Peyer's patch (tissue), 4 donors: ENCODE measurements at places on chromosomes 3 and 15.

DNA sequence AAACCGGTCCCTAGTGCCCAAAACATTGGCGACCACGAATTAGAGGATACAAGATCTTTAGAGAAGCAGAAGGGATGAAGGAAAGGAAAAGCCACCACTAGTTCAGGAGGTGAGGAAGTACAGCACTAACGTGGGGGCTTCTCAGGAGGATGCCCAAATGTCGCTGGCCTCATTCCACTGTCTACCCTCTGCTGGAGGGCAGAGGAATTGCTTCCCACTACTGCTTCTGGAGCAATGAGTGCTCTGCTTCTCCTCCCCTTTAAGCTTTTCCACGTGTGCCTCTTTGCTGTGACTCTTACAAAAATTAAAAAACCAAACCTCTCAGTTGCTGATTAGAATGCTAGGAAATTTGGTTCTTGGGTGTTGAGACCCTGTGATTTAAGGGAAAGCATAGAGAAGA, 281.3 kb downstream of the CLSTN2 start:
- no peak for DNase-seq

DNA sequence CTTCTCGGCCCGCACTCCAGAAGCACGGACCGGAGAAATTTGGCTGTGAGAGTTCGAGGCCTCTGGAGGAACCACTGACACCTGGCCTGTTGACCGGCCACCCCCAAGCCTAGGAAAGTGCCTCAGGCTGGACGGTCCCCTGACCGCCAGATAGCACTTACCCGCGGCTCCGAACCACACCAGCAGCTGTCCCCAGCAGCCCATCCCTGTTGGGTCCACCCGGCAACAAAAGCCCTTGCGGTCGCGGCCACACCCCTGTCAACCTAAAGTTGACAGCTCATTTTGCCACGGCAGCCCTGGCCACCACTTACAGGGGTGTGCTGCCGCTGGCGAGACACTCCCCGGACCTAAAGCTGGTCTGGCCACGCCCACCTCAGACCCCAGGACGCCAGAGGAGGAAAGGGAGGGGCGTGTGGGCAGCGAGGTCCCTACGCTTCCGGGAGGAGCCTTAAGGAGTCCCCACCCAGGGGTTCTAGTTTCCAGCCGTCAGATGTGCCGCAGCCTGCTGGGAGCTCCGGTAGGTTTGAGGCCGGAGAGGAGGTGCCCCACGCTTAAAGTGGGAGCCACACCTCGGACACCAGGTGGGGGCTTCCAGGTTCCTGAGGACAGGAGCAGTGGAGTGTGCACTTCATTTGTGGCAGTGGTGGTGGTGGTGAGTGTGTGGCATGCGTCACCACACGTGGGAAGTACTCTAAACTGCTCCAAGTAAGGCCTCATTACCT, at the start of gene LTK:
Gene LTK, minus strand, starts transcription at position 322 of the 722 bp plus-strand sequence. Its CDS starts 118 bp downstream, at position 204.
- peak; percentile 59 for DNase-seq

- DNase-seq: no peak
Observed at GRCh38 chr15:89910891-89911626, 1.7 kb downstream of the ARPIN start.

- no peak for DNase-seq
Observed at GRCh38 chr15:27686369-27686768, 412.7 kb downstream of the OCA2 start.

DNA sequence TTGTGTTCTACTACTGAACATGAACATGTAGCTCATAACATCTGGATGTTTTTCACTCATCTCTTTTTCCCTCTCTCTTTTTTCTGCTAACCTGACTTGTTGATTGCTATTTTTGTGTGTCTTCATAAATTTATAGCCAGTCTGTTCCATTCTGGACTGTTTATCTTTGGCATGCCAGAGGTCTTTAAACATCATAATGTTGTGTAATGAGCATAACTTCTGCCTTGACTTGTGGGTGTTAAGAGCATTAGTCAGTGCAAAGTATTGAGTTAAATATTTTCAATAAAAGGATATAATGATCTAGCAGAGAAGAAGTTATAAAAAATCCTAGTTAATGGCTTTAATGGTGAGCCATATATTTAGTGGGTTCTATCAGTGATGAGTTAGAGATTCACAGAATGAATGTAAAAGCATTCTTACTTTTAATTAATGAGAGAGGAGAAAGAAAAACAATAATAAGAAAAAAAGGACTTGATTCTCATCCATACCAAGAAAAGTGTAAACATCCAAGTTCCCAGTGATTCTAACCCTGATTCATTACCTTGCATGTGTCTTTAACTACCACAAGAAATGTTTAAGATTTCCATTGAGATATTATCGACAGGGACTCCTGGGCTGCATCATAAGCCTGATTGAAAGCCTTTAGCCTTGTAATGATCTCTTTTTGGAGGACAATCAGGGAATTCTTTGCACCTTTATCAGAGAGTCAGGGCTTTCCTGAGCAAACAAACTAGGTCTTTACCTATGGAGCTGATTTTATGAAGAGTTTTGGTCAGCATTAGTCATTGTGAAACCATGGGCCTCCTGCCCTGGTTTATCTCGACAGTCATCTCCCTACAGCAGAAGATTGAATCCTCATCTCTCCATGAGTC, 22.9 kb downstream of the MITF start:
- no peak for DNase-seq

DNA sequence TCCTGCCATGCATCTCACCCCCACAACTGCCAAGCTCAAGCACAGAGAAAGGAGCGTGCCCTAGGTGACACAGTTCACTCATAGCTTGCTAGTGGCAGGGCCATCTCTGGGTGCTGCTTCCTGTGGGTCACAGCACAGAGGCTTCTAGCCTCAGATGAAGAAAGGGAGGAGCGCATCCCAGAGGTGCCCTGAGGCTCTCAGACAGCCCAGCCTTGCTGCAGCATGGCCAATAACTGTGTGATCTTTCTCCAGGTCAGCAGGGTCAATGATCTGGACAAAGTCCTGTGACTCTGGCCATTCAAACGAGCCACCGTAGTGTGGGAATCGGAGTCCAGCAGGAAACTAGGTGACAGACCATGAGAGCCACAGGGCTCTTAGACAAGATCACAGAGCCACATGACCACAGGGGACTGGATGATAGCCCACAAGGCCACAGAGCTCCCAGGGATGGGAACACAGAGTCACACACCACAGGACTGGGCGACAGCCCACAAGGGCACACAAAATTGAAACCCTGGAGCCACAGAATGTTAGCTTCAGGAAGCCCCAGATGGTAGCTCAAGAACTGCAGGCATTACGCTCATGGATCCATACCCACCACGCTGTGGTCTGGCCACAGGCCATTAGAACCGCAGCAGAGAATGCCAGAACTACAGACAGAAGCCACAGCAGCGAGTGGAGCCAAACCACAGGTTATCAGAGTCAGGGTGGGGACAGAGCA, 25.9 kb upstream of the GRIP2 start:
- no peak for DNase-seq

DNA sequence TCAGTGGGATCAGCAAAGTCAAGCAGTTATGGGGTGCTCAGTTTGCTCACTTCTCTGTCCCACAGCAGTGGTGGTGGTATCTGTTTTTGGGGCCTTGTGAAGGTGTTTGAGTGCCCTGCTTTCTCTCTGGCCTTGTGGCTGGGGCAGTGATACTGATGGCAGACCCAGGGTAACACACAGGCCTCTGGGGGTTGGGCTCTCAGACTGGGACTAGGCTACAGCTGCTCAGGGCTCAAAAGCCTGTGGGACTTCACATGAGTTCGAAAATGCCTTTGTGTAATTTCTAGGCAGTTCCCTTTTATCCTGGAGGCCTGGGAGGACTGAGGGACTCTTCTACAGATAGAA, 75.3 kb downstream of the STXBP5L start:
- DNase-seq: no peak

DNA sequence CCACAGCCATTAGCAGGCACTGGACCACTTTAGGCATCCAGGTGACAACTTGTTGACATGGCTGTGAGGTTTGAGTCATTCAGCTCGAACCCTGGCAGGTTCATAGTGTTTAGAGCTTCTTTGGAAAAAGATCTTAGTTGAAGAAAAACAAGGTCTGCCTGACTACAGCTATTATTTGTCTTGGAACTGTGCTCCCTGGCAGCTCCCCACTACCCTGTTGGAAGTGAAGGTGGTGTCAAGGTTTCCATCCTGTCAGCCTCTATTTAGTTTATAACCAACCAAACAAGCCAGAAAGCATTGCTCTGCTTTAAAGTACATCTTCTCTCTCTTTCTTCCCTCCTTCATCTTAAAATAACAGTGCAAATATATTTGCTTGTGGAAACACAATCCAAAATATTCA, 56.8 kb downstream of the KAT2B start:
- no peak for DNase-seq

DNA sequence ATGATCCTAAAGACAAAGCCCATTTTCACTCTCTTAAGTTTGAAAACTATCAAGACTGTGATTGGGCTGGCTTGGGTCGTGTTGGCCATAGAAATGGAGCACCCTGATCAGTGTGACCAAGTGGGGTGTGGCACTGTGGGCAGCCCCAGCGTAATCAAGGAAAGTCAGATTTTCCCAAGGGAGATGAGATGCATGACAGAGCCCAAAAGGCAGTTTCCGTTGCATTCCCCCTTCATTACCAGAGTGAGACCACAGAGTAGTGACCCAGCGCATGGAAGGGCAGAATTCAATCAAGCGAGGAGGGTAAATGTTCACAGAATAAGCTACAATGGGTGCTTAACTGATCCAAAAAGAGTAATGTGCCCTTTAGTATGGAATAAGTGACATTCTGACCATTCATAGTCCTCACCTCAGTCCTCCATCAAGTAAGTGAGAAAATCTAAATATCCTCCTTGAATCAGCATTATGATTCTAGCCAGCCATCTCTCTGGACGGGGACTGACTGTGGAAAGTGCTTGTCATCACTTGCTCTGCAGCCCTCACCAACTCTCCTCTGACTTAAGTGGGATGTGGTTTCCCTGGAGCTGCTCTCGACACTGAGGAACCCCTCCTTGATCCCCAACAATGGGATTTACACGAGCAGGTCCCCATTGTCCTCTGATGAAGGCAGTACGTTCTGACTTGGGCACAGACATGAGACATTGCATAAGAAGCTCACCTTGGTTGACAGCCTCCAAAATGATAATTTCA, 430.5 kb downstream of the OCA2 start:
- no peak for DNase-seq

DNA sequence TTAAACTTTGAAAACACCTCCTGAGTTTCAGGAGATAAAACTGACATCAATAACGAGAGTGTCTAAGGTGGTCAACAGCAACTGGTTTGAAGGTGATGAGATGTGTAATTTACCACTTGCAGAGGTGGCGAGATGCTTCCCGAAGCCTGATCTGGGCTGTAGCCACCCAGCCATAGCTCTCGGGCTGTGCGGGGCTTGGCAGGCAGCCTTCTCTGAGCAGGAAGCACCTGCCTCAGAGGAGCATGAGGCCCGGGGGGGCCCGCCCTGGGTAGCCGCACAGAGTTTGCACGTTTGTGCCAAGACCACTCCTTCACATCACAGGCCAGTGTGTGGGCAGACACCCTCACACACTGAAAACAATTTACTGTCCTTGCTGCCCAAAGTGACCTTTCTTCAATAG, 220.3 kb downstream of the CACNA2D3 start:
- DNase-seq: no peak

DNA sequence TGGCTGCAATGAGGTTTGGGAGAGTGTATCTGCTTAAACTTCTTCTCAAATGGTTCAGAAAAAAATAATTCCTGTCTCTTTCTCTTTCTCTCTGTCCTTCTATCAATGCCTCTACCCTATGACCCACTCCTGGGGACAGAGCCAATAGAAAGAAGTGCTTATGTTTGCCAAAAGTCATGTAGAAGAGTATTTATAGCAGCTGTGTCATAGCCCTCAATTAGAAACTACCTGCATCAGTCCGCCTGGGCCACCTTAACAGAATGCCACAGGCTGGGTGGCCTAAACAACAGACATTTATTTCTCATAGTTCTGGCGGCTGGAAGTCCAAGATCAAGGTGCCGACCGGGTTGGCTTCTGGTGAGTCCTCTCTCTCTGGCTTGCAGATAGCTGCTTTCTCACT, 92.5 kb downstream of the HMG20A start:
- no peak for DNase-seq

DNA sequence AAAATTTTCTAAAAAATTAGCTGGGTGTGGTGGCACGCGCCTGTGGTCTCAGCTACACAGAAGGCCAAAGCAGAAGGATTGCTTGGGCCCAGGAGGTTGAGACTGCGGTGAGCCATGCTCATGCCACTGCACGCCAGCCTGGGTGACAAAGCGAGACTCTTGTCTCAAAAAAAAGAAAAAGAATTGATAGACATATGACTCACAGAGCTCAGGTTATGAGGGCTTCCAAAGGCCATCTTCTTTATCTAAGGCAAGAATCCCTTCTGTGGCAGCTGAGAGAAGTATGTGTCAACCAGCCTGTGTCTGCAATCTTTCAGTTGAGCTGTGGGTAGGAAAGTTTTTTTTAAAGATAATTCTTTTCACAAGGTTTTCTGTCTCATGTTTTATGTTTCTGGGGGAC, 53.9 kb downstream of the MRPS25 start:
- no peak for DNase-seq

- DNase-seq: no peak
Observed at GRCh38 chr3:37545479-37545878, 316.2 kb upstream of the CTDSPL start.

- no peak for DNase-seq
Observed at GRCh38 chr3:18428991-18429745, 4.0 kb upstream of the SATB1 start.

DNA sequence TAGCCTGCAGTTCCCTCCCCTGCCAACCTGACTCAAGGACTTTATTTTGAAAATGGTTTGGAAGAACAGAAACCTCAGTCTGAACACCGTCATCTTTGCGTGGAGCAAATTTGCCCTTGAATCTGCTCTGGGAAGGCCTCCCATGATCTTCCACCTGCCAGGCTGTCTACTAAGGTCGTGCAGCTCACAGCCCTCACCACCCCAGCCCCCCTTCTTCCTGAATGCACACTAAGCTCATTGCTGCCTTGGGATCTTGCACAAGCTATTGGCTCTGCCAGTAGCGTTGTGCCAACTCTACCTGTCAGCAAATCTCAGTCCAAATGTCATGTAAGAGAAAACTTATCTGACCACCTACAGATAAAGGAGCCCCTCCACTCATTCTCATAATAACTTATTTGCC, 141.5 kb downstream of the USP13 start:
- DNase-seq: no peak

- no peak for DNase-seq
Observed at GRCh38 chr3:67534594-67534993, 119.8 kb downstream of the SUCLG2 start.

DNA sequence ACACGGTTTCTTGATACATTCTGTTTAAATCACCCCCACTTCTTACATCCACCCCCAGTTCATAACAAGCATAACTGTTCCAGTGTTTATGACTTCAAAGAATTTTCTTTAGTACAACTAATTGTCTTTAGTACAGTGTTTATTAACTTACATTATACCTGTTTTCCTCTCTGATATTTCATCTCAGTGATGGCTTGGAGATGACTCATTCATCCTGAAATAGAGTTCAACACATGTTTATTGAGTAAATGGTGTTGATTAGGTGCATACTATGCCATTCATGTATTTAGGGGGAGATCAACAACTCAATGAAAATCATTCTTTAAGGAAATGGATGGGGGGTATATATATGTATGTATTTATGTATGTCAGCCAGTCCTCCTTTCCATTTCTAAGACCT, 21.7 kb upstream of the UTS2B start:
- DNase-seq: no peak
